Right atrium auricular region (tissue), 2 donors: ENCODE measurements at places on chromosomes 12 and 14. TPM values are rescaled to one million over a fixed set of nuclear protein-coding genes. Genes with fewer than 3 reads are reported as not detected.
A peak's percentile ranks its signal among the peaks of the same experiment; 100 is the strongest.

- H3K27me3 ChIP-seq, result no peaks in the 10 kb centered on the region
- DNase-seq, result no peak
- peak overlapping the region; percentile 86 for H3K27ac ChIP-seq
- no peaks in the 10 kb centered on the region for H3K4me1 ChIP-seq
- H3K36me3 ChIP-seq, result no peaks in the 10 kb centered on the region
- H3K4me3 ChIP-seq, result no peak overlapping the region
These were observed 42.1 kb downstream of the LIMA1 start for GRCh38 chr12:50241178-50241577.

DNA sequence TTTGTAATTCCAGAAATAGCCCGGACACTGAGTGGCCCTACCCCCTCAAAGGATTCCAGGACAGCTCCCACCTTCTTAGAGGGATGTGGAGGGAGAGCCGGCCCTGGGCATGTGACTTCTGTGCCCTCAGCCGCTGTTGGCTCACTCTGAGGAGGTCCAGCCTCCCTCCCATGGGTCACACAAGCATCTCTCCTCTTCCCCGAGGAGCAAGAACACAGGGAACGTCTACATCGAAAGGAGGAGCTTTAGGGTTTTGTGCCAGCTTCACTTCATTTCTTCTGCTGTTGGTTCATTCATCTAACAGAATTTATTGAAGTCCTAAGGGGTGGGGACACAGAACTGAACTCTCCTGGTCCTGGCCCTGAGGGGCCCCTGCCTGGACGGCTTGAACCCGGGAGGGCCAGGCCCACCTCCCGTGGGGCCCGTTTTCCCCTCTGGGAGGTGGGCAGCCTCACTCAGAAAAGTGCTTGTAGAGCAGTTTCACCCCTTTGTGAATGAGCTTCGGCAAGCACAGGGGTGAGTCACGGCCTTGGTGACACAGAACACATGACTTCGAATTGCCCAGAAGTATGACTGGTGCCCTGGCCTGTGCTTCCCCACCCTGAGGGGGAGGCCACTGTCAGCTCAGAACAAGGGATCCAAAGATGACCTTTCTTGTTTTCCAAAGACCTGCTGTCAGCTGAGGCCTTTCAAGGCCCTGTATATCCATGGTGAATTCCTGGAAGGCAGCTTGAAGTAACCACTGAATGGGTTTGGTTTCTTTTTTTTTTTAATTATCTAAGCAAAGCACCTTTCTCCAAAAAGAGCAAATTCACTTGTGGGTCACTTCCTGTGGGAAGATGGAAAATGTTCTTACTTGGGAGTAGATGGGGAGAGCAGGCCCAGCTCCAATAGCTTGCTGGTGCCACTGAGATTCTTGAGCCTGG, 39.2 kb downstream of the NFKBIA start:
- no peaks in the 10 kb centered on the region for H3K4me1 ChIP-seq
- no peaks in the 10 kb centered on the region for H3K27me3 ChIP-seq

DNA sequence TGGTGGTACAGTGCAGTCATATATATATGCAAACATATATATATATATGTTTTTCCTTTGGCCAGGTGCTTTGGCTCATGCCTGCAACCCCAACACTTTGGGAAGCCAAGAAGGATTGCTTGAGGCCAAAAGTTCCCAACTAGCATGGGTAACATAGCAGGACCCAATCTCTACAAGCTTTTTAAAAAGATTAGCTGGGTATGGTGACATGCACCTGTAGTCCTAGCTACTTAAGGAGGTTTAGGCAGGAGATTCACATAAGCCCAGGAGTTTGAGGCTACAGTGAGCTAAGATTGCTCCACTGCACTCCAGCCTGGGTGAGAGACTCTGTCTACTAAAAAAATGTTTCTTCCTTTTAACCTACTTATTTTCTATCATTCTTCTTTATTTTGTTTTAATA, 10.2 kb downstream of the PZP start:
- DNase-seq, result no peak
- H3K27me3 ChIP-seq, result no peaks in the 10 kb centered on the region
- H3K4me1 ChIP-seq, result no peaks in the 10 kb centered on the region
- no peak overlapping the region for H3K4me3 ChIP-seq
- no peaks in the 10 kb centered on the region for H3K36me3 ChIP-seq

DNA sequence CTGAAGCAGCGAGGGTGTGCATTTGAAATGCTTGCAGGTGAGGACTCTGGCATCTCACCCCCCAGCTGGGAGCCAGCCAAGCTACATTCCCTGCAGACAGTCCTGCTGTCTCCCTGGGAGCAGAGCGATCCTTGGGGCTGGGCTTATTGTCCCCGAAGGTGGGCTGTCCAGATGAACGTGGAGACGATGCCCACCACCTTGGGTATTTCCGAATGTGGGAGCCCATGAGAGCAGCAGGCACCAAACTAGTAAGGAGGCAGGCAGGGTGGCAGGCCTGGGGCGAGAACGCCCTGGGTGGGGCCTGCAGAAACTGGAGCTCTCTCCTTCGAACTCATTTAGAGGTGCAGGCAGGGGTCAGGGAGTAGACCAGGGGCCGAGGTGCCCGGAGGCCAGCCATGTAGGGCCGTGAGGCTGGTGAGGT, 18.5 kb downstream of the ZBTB42 start:
- H3K4me1 ChIP-seq, result peaks cover 32% of the 10 kb centered on the region
- H3K27me3 ChIP-seq, result no peaks in the 10 kb centered on the region
- H3K27ac ChIP-seq, result no peak overlapping the region
- H3K4me3 ChIP-seq, result no peak overlapping the region

DNA sequence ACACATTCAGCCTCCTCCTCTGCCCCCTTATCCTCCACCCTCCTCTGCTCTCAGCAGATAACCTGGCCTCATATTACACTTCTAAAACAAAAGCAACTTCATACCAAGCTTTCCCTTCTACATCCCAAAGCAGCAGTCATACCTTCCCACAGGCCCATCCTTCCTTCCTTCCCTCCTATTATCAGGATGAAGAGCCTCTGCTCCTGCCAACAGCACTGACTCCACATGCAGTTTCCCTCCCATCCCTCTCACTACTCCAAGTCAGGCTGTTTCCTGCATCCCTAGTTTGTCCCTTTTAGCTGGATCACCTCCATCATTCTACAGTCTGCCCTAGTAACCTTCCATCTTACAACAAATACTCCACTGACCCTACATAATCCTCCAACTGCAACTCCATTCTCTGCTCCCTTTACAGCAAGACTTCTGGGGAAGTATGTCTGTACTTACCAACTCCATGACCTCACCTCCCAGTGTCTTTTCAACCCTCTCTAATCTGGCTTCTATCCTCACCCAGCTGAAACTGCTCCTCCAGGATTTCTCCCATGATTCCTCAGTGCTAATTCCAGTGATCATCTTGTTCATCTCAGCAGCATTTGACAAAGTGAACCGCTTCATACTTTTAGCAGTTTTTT, 4.9 kb upstream of the YEATS4 start:
- H3K27ac ChIP-seq, result no peak overlapping the region
- DNase-seq, result no peak
- H3K4me1 ChIP-seq, result no peaks in the 10 kb centered on the region
- no peak overlapping the region for H3K4me3 ChIP-seq
- H3K36me3 ChIP-seq, result no peaks in the 10 kb centered on the region

- H3K36me3 ChIP-seq, result no peaks in the 10 kb centered on the region
- H3K27me3 ChIP-seq, result no peaks in the 10 kb centered on the region
- no peak overlapping the region for H3K27ac ChIP-seq
- DNase-seq, result no peak
These were observed 228.8 kb downstream of the BCL11B start for GRCh38 chr14:99043267-99043615.

GRCh38 chr12:46349253-46349652, 23.3 kb downstream of the SLC38A2 start:
- DNase-seq, result no peak
- H3K4me3 ChIP-seq, result no peak overlapping the region
- H3K36me3 ChIP-seq, result no peaks in the 10 kb centered on the region
- H3K27ac ChIP-seq, result no peak overlapping the region

GRCh38 chr12:79252358-79253075, 387.9 kb downstream of the SYT1 start:
- no peak for DNase-seq
- H3K4me1 ChIP-seq, result no peaks in the 10 kb centered on the region
- H3K4me3 ChIP-seq, result no peak overlapping the region
- no peak overlapping the region for H3K27ac ChIP-seq
- H3K27me3 ChIP-seq, result no peaks in the 10 kb centered on the region

- H3K4me3 ChIP-seq, result no peak overlapping the region
- no peaks in the 10 kb centered on the region for H3K36me3 ChIP-seq
- H3K27ac ChIP-seq, result no peak overlapping the region
- DNase-seq, result no peak
- no peaks in the 10 kb centered on the region for H3K27me3 ChIP-seq
These were observed 174.0 kb downstream of the EGLN3 start for GRCh38 chr14:33776871-33777270.

- H3K4me3 ChIP-seq, result peak overlapping the region; percentile 55
- H3K27ac ChIP-seq, result peak overlapping the region; percentile 98
- H3K27me3 ChIP-seq, result no peaks in the 10 kb centered on the region
- peaks cover 26% of the 10 kb centered on the region for H3K4me1 ChIP-seq
- H3K36me3 ChIP-seq, result no peaks in the 10 kb centered on the region
These were observed 869 bp downstream of the APOLD1 start for GRCh38 chr12:12786351-12786705.

DNA sequence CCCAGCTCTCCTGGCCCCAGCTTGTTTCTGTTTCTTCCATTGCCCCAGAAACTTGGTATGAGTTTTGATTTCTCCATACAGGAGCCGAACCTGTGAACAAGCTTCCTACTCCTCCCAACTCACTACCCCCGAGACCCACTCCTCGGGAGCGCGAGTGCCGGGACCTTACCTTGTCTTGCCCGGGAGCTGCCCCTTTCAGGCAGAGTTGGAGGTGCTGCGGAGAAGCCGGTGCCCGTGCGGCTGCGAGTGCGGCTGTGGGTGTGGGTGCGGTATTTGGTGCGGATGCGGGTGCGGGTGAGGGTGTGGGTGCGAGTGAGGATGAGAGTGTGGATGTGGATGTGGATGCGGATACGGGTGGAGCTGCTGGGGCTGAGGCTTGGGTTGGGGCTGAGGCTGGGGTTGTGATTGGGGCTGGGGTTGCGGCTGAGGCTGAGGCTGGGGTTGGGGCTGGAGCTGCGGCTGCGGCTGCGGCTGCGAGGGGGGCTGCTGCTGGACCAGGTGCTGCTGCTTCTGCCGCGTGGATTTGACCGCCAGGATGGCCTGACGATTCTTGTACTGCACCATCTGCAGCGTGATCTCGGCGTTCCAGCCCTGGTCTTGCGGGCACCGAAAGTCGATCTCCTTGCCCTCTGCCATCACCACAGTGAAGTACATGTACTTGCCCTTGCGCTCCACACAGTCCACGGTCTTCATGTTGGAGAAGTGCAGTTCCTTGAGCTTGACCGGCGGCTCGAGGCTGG, 1.1 kb downstream of the PHLDA1 start:
- DNase-seq, result no peak
- H3K4me3 ChIP-seq, result peak overlapping the region; percentile 88
- no peaks in the 10 kb centered on the region for H3K27me3 ChIP-seq
- peaks cover 21% of the 10 kb centered on the region for H3K4me1 ChIP-seq

DNA sequence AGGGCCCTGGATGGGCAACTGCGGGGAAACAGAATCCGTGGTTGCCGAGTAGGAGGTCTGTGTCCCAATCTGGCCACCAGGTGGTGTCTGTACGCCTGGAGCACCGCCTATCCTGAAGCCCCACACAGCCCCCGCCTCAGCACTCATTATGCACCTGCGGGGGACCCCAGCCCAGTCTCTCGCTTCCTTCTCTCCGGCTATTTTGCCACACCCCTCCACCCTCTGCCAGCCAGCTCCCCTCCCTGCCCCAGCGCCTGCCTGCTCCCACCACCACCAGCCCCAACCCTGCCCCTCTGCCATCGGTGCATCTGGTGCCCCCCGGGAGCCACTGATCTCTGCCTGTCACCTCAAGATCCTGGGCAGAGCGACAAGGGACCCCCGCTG, 2.2 kb upstream of the NXPH4 start:
- H3K4me3 ChIP-seq, result no peak overlapping the region
- H3K4me1 ChIP-seq, result peaks cover 48% of the 10 kb centered on the region
- no peak for DNase-seq

DNA sequence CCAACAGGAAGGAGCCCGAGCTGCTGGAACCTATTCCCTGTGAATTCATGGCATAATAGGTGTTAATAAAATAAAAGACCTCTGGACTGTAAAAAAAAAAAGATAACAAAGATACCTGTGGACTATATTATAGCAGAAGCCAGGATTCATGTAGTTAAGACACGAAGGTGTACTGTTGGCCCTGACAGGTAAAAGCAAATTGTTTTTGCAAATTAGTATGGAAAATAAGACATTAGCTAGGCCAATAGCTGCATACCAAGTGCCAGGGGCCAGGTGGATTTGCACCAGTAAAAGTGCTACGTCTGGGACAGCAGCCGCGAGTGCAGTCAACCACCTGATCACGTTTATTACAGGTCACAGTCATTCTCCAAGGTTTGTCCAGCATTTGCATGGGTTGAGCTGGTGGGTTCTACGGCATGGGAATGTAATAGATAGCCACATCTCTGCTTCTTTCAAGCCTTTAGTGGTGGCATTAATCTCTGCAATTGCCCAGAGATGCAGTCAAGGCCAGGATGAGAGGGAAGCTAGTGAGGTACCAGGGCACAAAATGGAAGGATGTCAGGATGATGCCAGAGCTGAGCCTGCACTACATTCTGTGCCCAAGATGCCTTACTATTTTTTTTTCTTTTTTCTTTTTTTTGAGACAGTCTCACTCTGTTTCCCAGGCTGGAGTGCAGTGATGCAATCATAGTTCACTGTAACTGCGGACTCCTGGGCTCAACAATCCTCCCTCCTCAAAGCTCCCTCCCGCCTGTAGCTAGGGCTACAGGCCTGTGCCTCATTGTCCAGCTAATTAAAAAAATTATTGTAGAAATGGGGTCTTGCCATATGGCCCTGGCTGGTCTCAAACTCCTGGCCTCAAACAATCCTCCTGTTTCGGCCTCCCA, 26.3 kb downstream of the TNFAIP2 start:
- no peak overlapping the region for H3K27ac ChIP-seq
- H3K4me3 ChIP-seq, result no peak overlapping the region
- peaks cover under 1% of the 10 kb centered on the region for H3K4me1 ChIP-seq
- H3K36me3 ChIP-seq, result no peaks in the 10 kb centered on the region

- H3K27me3 ChIP-seq, result no peaks in the 10 kb centered on the region
- no peak for DNase-seq
- H3K27ac ChIP-seq, result no peak overlapping the region
These were observed 5.8 kb downstream of the SLC48A1 start for GRCh38 chr12:47778881-47779280.

GRCh38 chr14:65414961-65415589, 2.5 kb downstream of the FUT8 start:
- H3K36me3 ChIP-seq, result no peaks in the 10 kb centered on the region
- H3K27me3 ChIP-seq, result no peaks in the 10 kb centered on the region
- no peak overlapping the region for H3K4me3 ChIP-seq
- DNase-seq, result no peak

The TOMM20L gene
- not detected for total RNA-seq

The WNT5B gene
- 3.0 TPM for total RNA-seq

The KERA gene
- not detected for total RNA-seq

The SLC38A4 gene
- total RNA-seq, result 0.28 TPM

The IL26 gene
- not detected for total RNA-seq

The GPR84 gene
- not detected for total RNA-seq

The YAF2 gene
- total RNA-seq, result 63.2 TPM
